ENCODE measurements at places on chromosomes 1 and 21.

GRCh38 chr1:79981481-79981880 lies 975.0 kb upstream of the ADGRL4 start:
- DNase-seq, result no peak

GRCh38 chr1:156489166-156489934 lies 11.2 kb downstream of the MEF2D start:
- peak; percentile 55 for DNase-seq

GRCh38 chr1:86138746-86139145 lies 17.8 kb downstream of the COL24A1 start:
- DNase-seq, result no peak

- DNase-seq, result no peak
Observed at GRCh38 chr1:60620087-60620486, 462.3 kb upstream of the NFIA start.

GRCh38 chr1:42214447-42214871 lies 49.9 kb upstream of the GUCA2A start:
- DNase-seq, result no peak

DNA sequence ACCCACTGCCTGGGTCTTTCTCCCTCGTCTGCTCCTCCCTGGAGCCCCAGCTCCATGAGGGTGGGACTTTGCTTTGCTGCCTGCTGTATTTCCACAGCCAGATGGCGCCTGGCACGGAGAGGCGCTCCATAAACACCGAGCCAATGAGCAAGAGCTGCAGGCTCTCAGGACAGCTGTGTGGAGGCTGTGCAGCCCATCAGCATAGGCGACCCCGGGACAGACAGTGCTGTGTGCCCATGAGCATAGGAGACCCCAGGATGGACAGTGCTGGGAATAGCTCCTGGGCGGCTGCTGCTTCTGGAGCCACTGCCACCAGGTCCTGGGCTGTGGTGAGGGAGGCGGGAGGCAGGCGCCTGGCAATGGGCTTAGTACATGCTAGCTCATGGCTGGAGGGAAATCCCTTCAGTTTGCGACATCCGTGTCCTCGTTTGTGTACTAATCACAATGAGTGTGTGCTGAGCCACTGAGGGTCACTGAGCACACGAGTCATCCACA lies 29.2 kb downstream of the CEP104 start:
- DNase-seq, result no peak

- no peak for DNase-seq
Observed at GRCh38 chr1:114386129-114387009, 124.6 kb downstream of the TRIM33 start.

GRCh38 chr1:74368335-74368734 lies 133.1 kb downstream of the TNNI3K start:
- DNase-seq, result no peak

- DNase-seq, result no peak
Observed at GRCh38 chr1:173426057-173426456, 51.1 kb upstream of the PRDX6 start.

GRCh38 chr1:9355503-9355902 lies 62.8 kb downstream of the SPSB1 start:
- DNase-seq, result no peak

DNA sequence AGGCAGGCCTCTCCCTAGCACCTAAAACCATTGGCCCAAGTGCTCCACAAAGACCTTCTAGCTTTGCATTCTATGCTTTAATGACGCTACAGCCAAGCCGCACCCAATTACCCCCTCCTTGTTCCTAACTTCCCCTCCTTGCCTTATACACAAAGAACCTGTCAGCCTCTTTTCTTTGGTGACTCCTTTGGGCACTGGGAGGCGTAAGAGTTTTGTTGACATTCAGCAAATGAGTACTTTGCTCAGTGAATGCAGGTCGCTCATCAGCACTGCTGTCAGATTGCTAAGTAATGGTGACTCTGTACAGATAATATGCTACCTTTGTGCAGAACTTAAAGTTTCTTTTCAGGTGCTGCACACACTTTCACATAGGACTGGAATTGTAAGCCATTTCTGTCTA lies 187.6 kb upstream of the FAM78B start:
- DNase-seq, result no peak

DNA sequence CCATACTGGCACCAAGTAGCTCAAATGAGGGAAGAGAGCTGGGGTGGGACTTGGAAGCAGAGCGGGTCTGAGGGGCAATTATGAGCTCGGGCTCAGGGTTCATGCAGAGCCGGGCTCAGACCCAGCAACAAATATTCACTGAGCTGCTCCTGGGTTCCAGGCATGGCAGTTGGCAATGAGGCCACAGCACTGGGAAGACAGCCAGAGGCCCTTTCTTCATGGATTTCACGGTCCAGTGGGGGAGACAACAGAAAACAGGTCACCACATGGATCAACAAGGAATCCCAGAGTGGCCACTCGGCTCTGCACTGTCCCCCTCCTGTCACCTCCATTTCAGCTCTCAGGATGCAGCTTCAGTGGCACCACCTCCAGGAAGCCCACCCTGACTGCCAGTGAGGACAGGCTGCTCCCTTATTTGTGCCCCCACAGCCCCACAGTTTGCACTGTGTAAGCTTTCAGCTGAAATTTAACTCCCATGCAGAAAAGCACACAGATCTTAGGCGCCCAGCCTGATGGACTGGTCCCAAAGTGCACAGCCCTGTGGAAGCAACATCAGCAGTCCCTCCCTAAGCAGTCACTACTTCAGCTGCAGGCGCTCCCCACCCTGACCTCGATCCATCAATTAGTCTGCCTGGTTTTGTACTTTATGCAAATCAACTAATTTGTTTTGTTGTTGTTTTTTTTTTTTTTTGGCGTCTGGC lies 22.4 kb downstream of the ARHGEF19 start:
- DNase-seq, result no peak

- no peak for DNase-seq
Observed at GRCh38 chr1:151311011-151311410, 16.2 kb downstream of the PI4KB start.

DNA sequence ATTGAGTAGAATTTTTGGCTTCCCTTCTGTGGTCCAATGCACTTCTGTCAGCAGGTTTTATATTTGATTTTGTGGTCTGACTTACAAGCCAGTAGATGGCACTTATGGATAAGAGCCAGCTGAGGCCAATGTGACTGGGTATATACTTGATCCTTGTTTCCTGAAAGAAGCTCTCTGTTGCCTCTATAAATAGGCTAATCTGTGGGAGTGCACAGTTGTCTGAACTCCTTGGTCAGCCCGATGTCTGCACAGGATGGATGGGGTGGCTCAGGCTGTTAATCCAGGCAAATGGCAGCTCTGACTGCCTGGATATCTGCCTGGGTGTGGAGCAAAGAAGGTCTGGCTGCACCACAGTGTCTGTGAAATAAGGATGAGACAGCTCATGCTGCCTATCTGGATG lies 1183.7 kb upstream of the PRMT6 start:
- no peak for DNase-seq

- DNase-seq, result no peak
Observed at GRCh38 chr1:89786628-89787214, 34.1 kb upstream of the LRRC8D start.

DNA sequence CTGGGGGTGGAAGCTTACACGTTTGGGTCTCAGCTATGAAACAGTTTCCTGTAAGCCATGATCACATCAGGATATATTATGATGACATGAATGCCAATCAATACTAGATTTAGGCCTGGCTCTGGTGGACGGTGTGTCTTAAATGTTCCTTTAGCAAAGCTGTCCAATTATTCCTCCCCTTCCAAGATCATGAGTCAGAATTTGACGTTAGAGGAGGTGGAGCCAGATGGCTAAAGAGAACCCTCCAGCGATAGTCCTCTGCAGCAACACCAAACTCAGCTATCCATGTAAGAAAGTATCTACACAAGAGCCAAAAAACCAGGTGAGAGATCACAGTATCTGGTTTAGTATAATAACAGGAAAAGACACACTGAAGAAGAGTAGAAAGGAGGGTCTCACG lies 47.8 kb downstream of the PACC1 start:
- no peak for DNase-seq

- no peak for DNase-seq
Observed at GRCh38 chr1:211750599-211750998, 75.2 kb upstream of the NEK2 start.

DNA sequence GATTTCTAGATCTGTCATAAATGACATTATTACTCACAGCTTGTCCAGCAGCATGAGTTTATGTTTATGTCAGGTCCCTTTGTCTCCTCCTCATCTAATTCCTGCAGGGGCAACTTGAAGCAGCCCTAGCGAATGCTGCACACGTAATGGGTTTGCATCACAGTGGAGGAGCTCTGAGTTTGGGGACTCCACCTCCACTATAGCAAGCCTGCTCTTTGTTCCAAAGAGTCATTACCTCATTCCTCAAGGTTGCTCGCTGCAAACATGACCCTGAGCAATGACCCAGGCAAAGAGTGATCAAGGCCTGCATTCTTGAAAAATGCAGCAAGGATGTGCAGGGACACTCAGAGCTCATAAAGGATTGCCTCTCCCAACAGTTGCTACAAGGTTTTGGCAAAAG lies 261.9 kb downstream of the HHIPL2 start:
- no peak for DNase-seq

DNA sequence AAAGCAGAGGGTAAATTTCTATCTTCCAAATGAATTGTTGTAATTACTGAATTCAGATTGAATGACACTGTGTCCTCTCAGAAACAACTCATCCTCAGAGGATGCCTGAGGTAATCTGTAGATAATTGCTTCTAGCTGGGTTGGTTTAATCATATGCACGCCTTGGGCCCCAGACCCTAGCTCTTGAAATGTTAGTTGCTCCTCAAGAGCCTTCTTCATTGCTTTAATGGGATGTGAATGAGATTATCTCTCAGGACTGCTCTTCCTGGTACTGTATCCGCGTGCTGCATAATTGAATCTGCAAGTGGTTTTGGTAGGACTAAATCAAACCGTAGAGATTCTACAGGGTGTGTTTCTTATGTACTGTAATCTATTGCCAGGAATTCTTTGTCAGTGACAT lies 569.3 kb upstream of the NEGR1 start:
- DNase-seq, result no peak

DNA sequence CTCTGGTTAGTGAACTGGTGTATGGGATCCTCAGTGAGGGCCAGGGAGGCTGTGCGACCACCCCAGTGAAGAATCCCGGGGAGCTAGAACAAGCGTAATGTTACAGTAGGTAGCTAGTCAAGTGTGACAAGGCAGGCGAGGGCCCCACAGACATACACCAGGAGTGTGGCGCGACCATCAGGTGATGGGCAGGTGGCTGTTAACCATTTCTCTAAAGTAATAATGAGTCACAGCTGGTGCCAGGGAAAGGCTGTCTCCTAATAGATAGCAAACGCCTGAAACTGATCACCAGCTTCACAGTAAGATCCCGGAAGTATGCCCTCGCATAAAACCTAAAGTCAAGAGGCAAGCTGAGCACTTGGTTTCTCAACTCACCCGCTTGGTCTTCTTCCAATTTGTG lies 40.5 kb upstream of the TARBP1 start:
- DNase-seq, result no peak

DNA sequence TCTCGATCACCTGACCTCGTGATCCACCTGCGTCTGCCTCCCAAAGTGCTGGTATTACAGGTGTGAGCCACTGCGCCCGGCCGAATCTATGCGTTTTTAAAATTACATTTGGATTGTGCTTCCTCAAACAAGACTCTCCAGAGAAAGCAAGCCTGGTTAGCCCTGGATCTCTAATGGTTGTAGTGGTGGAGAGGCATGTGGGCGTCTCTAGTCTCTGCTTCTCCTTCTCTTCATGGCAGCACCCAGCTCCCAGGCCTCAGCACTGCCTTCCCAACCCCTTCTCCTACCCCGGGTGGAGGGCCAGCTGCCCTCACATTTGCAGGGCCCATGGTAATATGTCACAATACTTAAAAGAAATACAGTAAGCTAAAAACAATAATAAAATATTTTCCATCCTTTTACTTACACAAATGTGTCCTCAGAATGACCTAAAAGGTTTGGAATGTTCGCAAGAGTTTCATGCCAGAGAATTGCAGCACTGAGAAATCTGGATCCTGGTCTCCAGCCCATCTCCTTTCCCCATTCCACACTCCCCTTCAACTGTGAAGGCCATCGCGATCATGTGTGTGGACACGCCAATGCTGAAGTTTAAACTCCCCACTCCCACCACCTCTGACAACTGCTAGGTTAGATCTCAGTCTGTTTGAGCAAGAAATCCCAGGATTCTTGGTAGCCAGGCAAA lies 7.0 kb downstream of the OR14I1 start:
- DNase-seq, result no peak

DNA sequence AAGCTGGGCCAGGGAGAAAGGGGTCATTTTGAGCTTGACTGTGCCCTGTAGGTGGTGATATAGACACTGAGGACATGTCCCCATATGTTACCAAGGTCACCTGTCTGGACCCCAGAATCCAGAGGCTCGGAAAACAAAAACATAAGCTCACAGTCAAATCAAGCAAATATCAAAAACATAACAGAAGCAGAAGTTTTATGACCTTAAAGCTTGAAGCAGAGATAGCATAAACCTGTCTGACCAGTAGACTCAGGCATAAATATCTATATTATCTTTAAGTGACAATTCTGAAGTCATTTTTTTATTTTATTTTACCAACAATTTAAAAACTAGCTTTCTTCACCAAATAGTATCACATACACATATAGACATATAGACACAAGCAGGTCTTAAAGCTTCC lies 32.8 kb upstream of the RHOU start:
- DNase-seq, result no peak

DNA sequence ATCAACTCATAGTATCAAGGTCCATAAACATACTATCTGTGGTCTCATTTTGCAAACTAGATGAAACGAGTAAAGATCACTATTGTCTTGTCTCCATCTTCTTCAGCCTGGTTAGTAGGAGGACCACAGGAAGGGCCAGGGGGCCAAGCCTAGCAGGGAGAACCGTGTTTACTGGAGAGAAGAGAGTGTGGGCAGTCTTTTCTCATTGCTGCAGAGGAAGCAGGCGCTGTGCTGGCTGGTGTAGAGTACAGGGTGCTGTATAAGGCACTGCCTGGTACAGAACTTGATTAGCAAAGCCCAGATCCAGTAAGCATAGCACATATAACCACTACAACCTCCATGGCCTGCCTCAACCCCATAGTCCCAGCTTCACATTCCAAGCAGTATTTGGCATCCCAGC lies 10.0 kb upstream of the B4GALT3 start:
- DNase-seq, result no peak

GRCh38 chr1:212915245-212916091 lies 34.9 kb upstream of the VASH2 start:
- peak; percentile 46 for DNase-seq

DNA sequence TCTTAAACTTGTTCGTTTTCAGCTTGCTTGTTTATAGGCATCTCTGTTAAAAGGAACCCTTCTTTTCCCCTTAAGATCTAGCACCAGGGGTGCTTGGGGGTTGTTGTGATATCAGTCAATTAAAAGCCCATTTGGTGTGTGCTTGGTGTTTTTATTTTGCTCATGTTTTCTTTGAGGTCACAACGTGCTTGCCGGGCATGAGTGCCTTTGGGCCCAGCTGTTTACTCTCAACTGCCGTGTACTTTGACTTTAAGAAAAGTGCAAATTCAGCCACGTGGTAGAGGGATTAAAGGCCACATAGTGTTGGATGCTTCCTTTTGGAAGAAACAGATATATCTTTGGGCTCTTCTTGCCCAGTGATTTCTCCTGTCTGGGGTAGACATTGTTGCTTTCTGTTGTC lies 10.5 kb downstream of the ARID1A start:
- no peak for DNase-seq
